CD8-positive, alpha-beta T cell (primary cell): ENCODE measurements at places on chromosomes 16 and 17.
A peak's percentile ranks its signal among the peaks of the same experiment; 100 is the strongest.

DNA sequence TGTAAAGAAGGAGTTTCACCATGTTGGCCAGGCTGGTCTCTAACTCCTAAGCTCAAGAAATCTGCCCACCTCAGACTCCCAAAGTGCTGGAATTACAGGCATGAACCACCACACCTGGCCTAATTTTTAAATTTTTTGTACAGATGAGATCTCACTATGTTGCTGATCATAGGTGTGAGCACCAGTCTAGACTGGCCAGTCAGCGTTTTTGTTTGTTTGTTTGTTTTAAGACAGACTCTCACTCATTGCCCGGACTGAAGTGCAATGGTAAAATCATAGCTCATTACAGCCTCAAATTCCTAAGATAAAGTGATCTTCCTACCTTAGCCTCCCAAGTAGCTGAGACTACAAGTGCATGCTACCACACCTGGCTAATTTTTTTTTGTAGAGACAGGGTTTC, 38.0 kb upstream of the TAOK1 start:
- DNase-seq = no peak

DNA sequence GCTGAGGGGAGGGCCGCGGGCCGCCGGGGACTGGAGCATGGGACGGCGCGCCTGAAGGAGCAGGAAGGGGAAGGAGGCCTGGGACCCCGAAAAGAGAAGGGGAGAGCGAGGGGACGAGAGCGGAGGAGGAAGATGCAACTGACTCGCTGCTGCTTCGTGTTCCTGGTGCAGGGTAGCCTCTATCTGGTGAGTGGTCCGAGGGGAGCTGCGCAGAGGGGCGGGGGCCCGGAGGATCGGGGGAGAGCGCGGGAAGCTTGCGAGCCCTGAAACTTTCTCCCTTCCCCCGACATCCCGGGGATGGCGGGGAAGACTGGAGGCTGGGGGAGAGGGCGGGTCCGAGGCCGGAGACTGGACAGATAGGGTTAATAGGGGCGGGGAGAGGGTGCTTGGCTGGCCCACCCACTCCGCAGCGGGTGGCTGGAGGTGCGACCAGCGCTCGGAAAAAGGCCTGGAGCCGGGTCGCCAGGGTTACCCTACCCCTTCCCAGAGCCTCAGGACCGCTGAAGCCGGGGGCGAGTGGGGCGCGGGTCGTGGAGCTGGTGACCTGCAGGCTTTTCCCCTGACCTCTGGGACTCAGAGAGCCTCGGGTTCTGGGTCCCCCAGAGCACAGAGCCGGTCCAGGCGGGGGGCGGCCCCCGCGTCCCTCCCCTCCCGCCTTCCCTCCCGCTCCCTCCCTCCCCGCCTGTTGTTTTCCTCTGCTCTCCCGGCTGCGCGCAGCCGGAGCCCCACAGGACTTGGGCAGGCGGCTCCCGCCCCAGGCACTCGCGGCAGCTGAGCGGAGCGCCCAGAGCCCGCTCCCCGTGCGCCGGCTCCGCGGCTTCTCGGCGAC, 631 bp downstream of the NXPH3 start:
- no peak for DNase-seq

GRCh38 chr17:31418773-31419350, 27.4 kb downstream of the RAB11FIP4 start:
- DNase-seq = no peak

DNA sequence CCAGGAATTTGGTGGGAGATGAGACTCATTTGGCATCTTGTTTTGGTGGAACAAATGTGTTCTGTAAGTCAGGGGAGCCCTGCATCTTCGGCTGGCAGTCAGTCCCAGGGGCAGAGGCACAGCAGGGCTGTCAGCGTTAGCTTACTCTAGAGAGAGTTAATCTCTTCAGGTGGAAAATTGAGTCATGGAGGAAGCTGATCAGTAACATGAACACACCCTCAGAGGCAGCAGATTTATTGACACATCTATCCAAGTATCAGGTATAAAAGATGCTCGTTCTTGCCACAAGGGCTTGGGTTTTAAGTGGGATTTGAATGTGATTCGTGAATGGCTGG, 55.2 kb downstream of the EPN2 start:
- no peak for DNase-seq

GRCh38 chr16:4351880-4352279, 759 bp upstream of the PAM16 start:
- DNase-seq = no peak

- no peak for DNase-seq
Observed at GRCh38 chr17:14747603-14747950, 446.7 kb downstream of the HS3ST3B1 start.

DNA sequence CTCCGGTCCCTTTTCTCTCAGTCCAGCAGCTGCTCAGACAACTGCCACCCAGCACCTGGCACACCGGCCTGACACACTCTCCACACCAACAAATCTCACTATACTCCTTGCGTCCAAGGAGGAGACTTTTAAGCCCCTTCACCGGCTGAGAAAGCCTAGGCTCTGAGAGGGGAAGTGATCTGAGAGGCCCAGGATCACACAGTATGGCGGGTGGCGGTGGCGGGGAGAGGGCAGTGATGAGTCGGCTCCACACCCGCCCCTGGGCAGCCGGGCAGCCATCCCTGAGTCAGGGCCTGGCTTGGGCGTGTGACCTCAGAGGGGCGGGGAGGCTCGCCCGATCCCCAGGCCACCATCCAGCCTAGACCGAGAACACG, 569 bp downstream of the FLII start:
- DNase-seq = peak; percentile 18

DNA sequence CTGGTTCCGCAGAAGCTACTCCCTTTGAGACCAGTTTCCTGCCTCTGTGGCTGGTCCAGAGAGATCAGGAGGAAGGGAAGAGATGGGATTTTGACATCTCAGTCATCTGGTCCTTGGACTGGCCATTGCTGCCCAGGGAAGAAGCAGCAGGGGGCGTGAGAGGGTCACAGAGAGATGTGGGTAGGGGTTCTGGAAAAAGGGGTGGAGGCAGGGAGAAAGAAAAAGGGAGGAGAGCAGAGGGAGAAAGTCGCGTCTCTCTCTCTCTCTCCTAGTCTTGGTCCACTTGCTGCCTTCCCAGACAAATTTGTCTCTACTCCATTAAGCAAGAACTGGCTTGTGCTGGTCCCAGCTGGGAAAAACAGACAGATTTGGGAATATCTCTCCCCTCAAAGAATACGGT, 4.4 kb downstream of the SHBG start:
- no peak for DNase-seq

DNA sequence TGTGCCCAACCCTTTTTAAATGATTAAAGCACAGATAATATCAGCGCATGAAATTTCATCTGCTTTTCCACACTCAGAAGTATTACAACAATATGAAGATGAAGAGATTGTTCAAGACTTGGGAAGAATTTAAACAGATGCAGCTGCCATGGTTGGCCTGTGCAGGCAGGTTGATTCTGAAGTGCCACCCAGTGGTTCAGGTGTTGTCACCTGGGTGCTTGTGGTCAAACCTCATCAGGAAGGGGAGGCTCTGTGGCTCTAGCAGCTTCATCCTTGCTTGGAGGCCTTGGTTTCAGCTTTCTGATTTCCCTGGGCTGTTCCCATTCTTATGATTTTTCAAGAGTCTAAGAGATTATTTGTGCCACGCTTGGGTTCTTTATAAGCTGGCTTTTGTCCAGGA, 22.2 kb upstream of the CLEC18C start:
- DNase-seq = no peak

GRCh38 chr16:85347213-85347591, 234.9 kb upstream of the CIBAR2 start:
- DNase-seq = no peak

- no peak for DNase-seq
Observed at GRCh38 chr17:72191921-72192799, 71.3 kb downstream of the SOX9 start.

DNA sequence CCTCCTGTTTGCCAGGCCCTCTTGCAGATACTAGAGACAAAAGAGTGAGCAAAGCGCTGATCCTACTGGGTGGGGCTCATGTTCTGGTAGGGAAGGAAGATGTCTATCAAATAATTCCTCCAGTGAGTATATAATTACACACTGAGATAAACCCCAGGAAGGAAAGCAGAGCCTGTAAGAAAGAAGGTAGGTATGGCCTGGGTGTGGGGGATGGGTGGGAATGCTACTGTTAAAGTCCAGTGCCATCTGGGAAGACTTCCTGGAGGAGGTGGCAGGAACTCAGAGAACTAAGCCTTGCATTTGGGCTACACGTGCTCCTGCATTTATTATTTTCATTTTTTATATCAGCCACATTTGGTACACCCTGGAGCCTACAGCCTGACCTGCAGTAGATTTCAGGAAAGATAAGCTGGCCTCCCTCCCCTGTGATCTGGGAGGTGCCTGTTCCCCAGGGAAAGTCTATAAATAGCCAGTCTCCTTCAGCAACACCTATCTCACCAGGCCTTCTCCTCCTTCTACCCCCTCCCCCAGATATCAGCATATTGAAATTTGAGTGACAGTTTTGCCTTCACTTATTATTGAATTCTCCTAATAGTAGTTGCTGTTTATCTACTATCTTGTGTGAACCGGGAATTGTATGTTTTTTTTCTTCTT, 11.5 kb downstream of the ATP2C2 start:
- no peak for DNase-seq

GRCh38 chr16:81634380-81635062, 144.6 kb upstream of the PLCG2 start:
- no peak for DNase-seq

DNA sequence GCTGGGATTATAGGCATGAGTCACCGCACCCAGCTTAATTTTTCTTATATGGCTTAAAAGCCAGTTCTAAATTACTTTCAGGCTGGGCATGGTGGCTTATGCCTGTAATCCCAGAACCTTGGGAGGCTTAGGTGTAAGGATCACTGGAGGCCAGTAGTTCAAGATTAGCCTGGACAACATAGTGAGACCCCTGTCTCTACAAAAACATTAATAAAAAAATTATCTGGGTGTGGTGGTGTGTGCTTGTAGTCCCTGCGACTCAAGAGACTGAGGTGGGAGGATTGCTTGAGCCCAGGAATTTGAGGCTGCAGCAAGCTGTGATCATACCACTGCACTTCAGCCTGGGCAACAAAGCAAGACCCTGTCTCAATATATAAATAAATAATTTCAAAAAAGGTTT, 10.8 kb upstream of the SMARCD2 start:
- DNase-seq = no peak

DNA sequence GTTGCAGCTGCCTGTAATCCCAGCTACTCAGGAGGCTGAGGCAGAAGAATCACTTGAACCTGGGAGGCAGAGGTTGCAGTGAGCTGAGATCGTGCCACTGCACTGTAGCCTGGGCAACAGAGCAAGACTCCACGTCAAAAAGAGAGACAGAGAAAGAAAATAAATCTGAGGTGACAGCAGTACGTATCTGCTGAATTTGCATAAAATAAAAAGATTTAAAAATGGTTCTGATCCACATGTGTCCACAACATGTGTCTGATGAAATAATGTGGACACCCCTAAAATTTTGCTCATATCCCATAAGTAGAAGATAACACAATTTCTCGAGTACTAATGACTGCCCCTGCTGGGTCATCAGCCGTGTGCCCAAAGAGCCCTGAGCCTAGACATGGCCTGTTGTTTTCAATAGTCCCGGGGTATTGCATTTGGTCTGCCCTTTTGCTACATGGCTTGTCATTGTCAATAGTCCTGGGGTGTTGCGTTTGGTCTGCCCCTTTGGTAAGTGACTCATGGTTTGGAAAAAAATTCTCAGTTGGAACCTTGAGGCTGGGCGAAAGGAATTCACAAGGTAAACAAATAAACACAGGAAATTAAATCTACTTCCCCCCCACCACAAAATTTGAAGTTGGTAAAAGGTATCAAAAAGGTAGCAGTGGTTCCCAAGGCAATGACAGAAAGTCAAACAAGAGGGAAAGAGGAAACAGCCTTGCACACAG, 434.6 kb upstream of the MAF start:
- DNase-seq = no peak

- peak; percentile 85 for DNase-seq
Observed at GRCh38 chr17:8220783-8221662, 10.6 kb upstream of the AURKB start.

GRCh38 chr17:49230636-49231562, at the start of gene PHOSPHO1:
PHOSPHO1 (minus strand) TSS chr17:49230787; CDS start chr17:49226691, 4,096 bp downstream.
- DNase-seq = peak; percentile 93

GRCh38 chr17:79950306-79950705, 85.4 kb downstream of the TBC1D16 start:
- no peak for DNase-seq

DNA sequence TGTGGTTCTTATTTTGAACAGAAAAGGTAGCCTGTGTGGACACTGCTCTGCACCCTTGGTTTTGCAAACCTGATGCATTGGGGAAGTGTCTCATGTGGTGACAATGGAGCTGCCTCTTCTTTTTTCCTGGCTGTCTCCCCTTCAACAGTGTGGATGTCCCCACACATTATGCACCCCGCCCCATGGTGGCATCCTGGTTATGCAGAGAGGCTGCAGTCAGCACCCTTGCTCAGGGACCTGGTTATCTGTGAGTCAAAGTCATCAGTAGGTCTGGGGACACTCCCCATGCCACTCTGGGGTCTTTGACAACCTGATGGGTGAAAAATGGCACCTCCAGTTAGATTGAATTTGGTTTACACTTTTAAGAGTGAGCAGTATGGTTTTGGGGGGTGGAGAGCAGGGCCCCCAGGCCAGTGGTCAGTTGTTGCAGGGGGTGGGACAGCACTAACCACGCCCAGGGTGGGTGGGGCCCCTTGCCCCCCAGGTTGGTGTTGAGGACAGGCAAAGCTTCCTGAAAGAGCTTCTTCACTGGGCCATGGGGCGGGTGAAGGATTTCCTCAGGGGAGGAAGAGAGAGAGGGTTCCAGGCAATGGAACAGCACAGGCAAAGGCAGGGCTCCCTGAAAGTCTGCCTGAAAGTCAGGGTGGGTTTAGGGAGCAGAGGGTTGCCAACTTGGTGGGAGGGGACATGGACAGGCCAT, 24.6 kb upstream of the KCNJ12 start:
- no peak for DNase-seq

- no peak for DNase-seq
Observed at GRCh38 chr16:4729876-4730275, 4.2 kb downstream of the ANKS3 start.
